ENCODE measurements at places on chromosomes 1 and 21.

- DNase-seq, result no peak
Observed at GRCh38 chr1:228544021-228544850, 57.1 kb downstream of the RNF187 start.

DNA sequence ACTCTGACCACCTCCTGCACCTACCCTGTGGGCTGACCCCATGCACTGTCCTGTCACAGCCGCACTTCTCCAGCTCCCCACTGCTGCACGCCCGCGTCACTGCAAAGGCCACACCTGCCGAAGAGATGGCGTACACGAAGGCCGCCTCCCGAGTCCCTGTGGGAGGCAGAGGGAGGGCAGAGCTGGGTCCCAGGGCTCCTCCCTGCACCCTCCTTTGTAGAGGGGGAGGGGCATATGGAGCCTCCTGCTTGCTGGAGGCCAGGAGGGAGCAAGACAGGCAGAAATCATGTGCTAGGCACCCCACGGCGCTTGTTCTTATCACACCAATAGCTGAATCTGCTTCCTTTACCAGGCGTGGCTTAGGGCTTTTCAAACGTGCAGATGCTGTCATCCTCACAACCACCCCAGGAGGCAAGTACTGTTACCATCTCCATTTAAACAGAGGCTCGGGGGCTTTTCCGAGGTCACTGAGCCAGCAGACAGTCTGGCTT, 21.4 kb downstream of the WNT4 start:
- peak; percentile 34 for DNase-seq

- no peak for DNase-seq
Observed at GRCh38 chr21:45496968-45497845, 45.0 kb downstream of the SLC19A1 start.

DNA sequence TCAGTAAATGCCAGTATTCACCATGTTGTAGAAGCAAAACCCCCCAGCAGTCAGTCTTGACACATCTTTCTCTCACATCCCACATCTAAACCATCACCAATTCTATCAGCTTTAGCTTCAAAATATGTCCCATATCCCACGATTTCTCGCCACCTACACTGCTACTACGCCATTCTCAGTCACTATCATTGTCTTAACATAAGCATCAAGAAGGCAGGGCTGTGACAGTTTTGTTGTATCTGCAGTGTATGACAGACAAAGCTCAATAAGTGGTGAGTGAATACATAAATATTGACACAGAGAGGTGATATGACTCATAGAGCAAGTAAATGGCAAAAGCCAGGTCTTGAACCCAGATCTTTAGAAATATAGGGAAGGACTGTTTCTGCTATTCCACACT, 59.9 kb downstream of the JAK1 start:
- no peak for DNase-seq

DNA sequence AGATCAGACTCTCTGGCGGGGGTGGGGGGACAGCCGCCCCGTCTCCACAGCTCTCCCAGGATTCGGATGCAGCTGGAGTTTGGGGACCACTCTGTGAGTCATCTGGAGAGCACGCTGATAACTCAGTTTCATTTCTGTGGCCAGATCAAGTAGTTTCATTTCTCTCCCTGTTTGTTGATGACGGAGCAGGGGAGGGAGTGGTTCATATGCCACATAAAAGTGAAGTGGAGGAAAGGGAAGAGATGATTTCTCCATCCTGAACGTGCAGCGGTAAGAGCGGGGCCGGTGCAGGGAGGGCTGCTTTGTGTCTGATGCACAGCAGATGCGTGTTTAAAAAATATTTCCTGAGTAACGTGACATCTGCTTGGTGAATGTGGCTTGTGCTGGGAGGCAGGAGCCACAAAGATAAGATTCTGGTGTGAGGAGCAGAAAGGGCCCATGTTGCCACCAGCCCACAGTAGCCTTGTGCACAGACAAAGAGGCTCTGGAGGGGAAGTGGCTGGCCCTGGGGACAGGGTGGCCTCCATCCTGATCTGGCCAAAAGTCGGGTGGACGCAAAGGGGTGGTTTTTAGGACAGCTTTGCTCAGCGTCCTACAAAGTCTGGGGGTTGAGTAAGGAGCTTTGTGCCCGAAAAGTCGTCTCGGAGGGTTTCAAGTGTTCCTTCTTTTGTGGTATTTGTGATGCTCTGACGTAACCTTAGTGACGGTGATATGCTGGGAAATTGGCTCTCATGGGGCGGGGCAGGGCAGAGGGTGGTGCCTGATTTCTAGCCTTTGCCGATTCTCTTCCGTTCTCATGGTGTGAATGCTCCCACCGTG, at the start of gene MX2:
MX2 (plus strand) TSS at position 242 of the 819 bp plus-strand sequence. CDS start 14,880 bp downstream, outside the sequence.
- DNase-seq, result peak; percentile 80

GRCh38 chr1:207024202-207025145, 8.1 kb downstream of the C1orf116 start:
- peak; percentile 93 for DNase-seq

- DNase-seq, result no peak
Observed at GRCh38 chr1:12851779-12852178, 3.3 kb upstream of the HNRNPCL1 start.

DNA sequence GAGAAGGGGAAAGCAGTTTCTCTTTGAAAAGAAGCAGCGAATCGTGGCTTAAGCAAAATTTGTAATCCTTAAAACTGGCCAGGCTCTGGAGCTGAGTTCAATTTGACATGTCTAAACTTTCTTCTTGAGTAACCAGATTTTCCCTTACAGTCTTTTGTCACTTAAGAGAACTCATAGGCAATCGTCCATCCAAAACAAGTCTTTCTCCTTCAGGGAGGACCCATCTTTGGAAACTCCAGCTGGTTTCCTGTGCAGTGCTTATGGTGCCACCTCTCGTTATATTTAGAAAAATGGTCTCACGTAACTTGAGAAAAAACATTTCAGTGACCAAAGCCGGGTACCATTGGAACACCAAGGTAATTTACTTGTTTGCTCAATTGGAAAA, 1.8 kb upstream of the PTTG1IP start:
- DNase-seq, result peak; percentile 62

DNA sequence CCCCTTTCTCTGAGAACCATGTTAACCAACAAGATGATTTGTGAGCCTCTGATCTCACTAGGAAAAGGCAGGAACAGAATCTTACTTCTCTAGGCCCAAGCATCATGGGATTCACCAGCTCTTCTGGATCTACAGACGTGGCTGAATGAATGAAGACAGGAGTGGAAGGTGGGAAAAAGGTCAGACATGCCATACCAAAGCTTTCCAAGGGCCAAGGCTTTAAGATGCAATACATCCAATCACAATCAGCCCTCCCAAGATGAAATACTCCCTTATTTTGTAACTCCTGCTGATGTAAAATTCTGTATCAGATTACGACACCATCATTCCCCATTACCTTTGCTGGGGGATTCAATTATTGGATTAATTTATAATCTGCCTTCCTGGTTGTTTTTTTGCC, 80.9 kb downstream of the SSBP3 start:
- peak; percentile 83 for DNase-seq

- DNase-seq, result peak; percentile 81
Observed at GRCh38 chr1:201582705-201583442, 43.9 kb downstream of the NAV1 start.
